Liver (tissue), 10 donors: ENCODE measurements at places on chromosomes 12 and 14.

- no peaks in the 10 kb centered on the region for H3K4me1 ChIP-seq
- no peak overlapping the region for H3K4me3 ChIP-seq
- no peaks in the 10 kb centered on the region for H3K27me3 ChIP-seq
- no peak for DNase-seq
- H3K36me3 ChIP-seq = no peaks in the 10 kb centered on the region
- no peak overlapping the region for H3K27ac ChIP-seq
These were observed 74.6 kb downstream of the AKAP6 start for GRCh38 chr14:32403688-32404087.

DNA sequence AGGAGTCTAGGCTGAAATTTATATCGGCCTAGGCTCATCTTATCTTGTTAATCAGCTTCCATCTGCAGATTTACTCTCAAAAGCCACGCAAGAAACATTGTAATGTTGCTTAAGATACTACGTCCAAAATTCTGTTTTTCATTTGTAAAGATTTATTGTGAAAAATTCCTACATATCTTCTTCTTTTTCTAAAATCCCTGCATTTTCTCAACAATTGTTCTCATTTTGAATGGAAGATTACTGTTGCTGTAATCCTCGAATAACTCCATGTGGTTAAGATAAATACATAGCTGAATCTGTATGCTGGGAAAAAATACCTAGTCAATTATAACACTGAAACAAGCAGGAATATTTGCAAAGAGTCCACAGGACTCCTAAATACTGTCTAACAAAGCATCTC is 15.6 kb downstream of the INSM2 start:
- H3K4me3 ChIP-seq = no peak overlapping the region
- DNase-seq = no peak

GRCh38 chr12:123150744-123151456 is at the start of gene PITPNM2:
Gene PITPNM2, minus strand, starts transcription at chr12:123151090. Its CDS starts 116,500 bp downstream, at chr12:123034590.
- H3K4me3 ChIP-seq = peak within 1 kb of the TSS; percentile 87
- no peaks in the 10 kb centered on the region for H3K36me3 ChIP-seq
- peak within 1 kb of the TSS; percentile 74 for H3K27ac ChIP-seq
- H3K4me1 ChIP-seq = peaks cover 45% of the 10 kb centered on the region

DNA sequence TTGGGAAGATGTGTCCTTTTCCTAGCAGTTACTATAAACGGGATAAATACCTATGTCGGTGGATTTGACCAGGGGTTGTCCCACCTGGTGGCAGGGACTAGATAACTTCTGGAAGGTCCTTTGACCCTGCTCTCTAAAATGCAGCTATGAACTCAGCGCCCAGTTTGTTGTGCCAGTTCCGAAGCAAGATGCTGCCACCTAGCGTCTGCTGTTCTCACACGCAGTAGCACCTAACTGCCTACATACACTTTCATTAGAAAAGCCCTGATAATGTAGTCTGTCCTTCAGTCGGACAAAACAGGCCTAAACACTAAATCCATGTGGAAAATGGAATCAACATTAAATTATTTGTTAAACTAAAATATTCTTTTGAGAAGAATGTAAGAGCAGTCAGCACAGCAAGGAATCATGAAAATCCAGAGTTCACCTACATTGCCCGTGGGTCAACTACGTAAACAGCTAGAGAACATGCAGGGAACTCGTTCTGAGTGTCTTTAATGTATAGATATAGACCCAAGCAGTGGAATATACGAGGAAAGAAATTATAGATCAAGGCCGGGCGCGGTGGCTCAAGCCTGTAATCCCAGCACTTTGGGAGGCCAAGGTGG is 51.1 kb upstream of the CRACR2A start:
- H3K4me3 ChIP-seq = no peak overlapping the region
- peaks cover 4% of the 10 kb centered on the region for H3K36me3 ChIP-seq
- H3K4me1 ChIP-seq = peaks cover 21% of the 10 kb centered on the region
- H3K27me3 ChIP-seq = no peaks in the 10 kb centered on the region
- H3K27ac ChIP-seq = no peak overlapping the region
- peak; percentile 72 for DNase-seq

GRCh38 chr12:132872975-132873421 is 14.4 kb downstream of the CHFR start:
- H3K27ac ChIP-seq = no peak overlapping the region
- no peaks in the 10 kb centered on the region for H3K4me1 ChIP-seq
- DNase-seq = no peak
- no peak overlapping the region for H3K4me3 ChIP-seq
- no peaks in the 10 kb centered on the region for H3K27me3 ChIP-seq
